ENCODE measurements at places on chromosomes 5 and 9.
A peak's percentile ranks its signal among the peaks of the same experiment; 100 is the strongest.

DNA sequence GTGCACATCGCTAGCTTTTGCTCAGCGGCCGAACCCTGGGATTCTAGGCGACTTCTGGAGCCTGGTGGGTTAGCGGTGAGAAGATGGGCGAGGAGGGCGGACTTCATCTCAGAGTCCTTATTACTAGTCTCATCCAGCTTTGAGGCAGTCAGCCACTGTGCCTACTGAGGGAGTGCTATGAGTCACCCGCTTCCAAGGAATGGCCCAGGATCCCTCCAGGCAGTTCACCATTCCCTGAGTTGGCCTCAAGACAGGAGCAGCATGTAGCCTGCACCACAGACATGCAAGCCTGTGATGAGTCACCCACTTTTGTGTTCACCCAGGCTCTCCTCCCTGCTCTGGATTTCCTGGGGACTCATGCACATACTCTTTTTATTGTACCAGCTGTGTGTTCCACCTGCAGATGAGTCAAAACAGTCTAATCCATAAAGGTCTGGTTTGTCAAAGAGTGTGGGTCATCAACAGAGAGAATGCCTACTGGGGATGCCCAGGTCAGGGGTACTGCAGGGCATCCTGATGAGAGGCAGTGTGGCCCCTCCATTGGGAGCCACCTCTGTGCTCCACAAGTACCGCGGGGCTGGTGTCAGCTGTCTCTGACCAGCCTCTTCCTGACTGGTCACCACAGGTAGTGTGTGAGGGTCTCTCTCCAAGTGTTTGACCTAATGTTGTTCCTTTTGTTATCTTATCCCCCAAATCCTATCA, 20.2 kb downstream of the SLC22A5 start:
- no peak for DNase-seq

GRCh38 chr9:7171396-7172153, 413.8 kb downstream of the KDM4C start:
- DNase-seq: no peak

GRCh38 chr9:91814201-91814600, 135.8 kb downstream of the ROR2 start:
- DNase-seq: no peak

DNA sequence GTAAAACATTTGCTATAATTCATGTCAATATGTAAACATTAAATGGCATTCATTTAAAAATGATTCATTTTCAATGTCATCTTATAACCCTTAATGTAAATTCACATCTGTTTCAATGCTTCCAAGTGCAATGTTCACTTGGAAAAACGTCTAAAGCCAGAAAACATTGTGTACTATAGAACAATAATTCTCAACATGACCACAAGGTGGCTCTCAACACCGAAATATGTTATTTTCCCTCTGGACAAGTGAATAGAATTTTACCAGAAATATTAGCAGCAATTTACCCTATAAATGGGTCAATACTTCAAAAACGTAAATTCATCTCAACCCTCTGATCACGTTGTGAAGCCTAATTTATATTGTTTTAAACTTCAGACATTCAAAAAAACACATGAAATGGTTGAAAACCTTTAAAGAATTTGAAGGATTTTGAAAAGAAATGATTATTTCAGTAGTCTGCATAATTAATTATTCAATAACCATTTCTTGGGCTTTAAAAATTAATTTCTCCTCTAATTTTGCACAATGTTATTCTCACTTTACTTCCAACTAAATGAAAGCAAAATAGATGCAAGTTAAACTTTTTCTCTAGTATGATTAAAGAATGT, 11.0 kb downstream of the CDH10 start:
- no peak for DNase-seq

DNA sequence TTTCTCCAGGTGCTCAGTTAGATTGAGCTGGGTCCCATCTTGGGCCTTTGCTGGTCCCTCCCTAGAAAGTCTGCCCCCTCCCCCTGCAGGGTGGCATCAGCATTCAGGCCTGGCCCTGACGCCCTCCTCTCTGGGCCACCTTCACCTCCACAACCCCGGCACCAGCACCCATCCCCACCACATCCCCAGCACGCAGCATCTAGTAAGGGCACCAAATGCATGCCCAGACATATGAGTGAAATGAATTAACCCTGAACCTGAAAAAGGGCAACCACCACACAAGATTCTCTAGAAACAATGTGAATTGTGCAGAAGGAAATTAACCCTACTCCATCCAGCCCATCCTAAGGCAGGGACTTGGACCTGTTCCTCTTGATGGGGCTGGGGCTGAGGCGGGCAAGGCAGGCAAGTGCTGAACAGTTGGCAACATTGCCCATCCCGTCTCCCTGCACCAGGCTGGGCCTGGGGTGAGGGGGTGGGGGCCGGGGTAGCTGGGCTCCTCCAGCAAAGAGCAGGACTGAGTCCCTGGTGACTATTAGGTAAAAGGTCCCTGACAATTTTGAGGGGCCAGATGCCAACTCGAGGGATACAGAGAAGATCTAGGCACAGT, 125.9 kb downstream of the KCNIP1 start:
- DNase-seq: no peak

- no peak for DNase-seq
These were observed 89.7 kb downstream of the PPP2R2B start for GRCh38 chr5:146788898-146789297.

GRCh38 chr5:172403189-172403796, 51.0 kb downstream of the SH3PXD2B start:
- peak; percentile 77 for DNase-seq

GRCh38 chr9:86349271-86349670, 4.9 kb downstream of the TUT7 start:
- DNase-seq: no peak

- DNase-seq: no peak
These were observed 353.7 kb downstream of the SLCO4C1 start for GRCh38 chr5:101942321-101942882.

DNA sequence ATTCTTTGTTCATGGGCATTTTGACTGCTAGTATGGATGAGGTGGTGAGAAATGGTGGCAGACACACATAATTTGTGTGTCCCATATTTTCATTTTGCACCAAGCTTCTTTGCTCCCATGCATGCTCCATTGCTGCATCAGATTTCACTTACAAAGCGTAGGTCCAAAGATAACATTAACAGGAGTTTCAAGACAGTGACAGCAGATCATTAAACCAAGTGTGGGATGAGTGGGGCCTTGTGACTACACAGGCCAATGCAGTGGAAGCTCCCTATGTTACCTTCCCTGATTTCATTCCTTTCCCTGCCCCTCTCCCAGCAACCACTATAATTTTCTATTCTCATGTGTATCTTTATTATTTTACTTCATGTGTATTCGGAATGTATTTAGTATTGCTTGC, 142.0 kb downstream of the AOPEP start:
- DNase-seq: no peak

DNA sequence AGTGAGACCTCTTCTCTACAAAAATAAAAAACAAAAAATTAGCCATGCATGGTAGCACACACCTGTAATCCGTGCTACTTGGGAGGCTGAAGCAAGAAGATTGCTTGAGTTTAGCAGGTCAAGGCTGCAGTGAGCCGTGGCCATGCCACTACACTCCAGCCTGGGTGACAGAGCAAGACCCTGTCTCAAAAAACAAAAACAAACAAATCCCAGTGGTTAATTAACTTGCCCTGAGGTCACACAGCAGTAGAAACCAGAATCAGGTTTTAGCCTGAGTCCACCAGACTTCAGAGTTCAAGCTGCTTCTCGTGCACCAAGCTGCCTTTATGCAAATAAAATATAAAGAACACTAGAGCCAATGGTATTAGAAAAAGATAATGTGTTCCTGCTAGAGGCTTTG, 169.7 kb downstream of the GOLPH3 start:
- DNase-seq: no peak

DNA sequence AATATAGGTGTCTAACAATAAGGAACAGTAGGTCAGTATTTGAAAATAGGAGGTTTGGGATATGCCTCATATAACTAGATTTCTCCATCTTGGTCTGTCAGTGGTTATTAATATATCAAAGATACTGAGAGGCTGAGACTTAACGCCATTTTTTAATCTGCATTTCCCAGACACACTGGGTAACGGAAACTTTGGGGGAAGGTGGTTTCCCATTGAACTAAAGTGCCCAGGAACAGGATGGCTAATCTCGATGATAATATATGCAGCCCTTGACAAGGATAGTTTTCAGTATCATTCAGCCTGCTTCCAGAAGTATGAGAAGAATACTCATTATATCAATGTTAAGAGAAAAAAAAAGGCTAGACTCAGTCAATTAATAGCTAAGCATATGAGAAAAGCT, 30.7 kb downstream of the EFNA5 start:
- no peak for DNase-seq

DNA sequence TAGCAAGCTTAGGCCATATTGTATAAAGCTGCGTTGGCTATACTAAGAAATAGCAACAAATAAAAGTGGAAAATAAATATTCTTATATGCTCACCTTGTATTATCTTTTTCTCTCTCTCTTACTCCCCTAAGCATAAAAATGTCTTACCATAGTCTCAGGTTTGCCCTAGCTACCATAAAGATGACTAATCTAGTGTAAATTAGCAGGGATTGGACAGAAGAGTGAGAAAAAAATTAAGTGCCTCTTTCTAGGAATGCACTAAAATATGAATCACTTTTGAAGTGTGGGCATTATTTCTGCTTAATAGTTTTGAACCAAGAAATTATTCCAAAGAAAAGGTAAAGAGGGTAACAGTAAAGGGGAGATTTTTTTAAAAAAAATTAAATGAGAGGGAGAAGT, 201.3 kb downstream of the HINT1 start:
- DNase-seq: no peak

GRCh38 chr9:71859939-71860338, 51.1 kb downstream of the ABHD17B start:
- DNase-seq: no peak

- no peak for DNase-seq
These were observed 40.1 kb downstream of the PHAX start for GRCh38 chr5:126640866-126641265.

- DNase-seq: no peak
These were observed 593 bp upstream of the NAA35 start for GRCh38 chr9:85940275-85940831.

DNA sequence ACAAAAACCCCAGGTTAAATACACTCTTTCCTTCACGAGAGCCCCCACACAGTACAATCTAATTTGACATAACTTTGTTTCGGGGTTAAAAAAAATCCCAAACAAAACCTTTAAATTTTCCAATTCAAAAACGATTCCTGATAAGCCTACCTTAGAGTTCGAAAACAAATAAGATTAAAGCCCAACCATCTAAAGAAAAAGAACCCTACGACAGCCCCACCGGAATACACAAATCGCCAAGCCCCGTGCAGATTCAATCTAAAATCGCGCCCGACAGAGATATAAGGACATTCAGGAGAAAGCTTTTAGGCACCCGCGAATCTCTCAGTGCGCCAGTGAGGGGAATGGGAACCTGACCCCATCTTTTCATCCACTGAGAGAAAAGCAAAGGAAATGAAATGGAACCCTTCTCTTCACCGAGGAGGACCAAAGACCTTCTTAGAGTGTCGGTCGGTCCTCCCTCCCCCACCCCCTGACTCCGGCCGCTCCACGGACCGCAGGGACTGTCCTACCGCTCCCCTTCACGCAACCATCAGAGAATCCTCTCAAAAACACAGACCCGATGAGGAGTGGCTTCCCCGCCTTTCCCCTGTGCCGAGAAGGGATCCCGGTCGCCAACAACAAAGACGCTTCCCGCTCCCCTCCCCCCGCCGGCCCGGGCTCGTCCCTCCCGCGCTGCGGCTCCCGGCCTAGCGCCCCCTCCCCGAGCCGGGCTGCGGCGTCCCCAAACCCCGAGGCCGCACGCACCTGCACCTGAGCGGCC, 925 bp downstream of the ABHD17B start:
- peak; percentile 81 for DNase-seq

DNA sequence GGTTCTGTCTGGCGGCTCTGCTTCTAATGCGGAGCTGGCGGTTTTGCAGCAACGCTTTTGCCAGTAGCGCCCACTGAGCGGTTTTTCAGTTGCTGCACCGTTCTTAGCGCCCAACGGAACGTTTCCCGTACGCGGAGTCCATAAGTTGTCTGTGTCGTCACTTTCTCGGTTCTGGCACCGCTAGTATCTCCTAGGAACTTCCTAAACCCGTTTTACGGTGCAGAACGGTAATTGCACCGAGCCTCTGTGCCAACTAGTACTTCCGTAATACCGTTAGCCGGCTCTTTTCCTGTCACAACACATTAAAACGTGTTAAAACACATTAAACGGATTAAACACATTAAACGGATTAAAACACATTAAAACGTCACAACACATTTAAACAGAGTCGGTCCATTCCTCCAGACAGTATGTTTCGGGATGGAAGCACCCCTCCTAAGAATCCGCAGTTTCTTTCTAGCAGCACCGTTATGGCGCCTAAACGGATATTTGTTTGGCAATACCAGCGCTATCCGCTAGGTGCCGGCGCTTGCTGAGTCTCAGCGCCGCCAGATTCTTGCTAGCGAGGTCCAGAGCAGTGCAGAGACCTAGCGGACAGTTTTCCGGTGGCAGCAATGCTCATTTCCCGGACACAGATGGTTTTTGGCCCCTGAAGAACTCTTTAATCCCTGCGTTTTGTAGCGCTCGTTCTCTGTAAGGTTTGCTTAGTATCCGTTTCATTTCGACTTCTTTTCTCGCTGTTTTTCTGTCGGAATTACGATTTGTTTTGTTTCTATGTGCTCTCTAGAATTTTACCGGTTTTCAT, 45.4 kb downstream of the ANXA2R start:
- peak; percentile 54 for DNase-seq

- no peak for DNase-seq
These were observed 9.6 kb downstream of the SHB start for GRCh38 chr9:38059233-38059936.

GRCh38 chr5:122501089-122501435, 189.0 kb downstream of the SNCAIP start:
- no peak for DNase-seq

DNA sequence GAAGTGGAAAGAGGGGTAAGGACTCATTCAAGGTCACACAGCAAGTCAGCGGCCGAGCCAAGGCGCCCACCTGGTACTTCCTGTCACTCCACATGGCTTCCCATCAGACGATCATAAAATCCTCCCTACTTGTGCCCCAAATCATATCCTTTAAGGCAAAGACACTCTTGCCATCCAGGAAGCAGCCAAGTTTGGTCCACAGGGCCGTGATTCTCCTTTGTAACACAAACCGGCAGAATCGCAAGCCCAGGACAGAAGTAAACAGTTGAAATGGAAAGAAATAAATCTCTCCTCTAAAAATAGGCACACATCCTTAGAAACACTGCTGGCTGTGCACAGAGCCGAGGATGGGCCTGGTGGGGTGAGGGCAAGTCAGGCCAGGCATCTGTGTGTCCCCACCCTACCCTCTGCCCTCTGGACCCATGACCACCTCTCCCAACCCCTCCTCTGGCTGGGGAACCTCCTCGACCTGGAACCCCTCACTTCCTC, 30.5 kb downstream of the TMOD1 start:
- DNase-seq: no peak

- DNase-seq: no peak
These were observed 128.7 kb downstream of the NIPBL start for GRCh38 chr5:37005252-37005651.

DNA sequence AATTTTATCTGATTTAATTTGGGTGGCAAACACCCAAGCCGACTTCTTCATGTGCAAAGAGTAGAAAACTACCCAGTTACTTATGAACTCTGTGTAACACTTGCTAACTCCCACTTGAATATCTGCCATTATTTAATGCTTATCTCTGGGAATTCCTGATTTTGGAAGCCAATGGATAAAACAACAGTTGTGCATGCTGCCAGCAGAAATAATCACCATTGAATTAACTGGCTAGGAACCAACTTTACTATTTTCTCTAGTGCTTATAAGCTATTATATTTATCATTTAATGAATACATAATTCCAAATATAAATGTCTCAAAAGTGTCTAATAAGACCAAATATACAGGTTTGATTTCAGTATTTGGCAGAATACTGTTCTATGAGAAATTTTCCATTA, 85.7 kb downstream of the IZUMO3 start:
- DNase-seq: no peak
